HCEC 1CT (cell line): ENCODE measurements at places on chromosomes 3 and 15.
A peak's percentile ranks its signal among the peaks of the same experiment; 100 is the strongest.

DNA sequence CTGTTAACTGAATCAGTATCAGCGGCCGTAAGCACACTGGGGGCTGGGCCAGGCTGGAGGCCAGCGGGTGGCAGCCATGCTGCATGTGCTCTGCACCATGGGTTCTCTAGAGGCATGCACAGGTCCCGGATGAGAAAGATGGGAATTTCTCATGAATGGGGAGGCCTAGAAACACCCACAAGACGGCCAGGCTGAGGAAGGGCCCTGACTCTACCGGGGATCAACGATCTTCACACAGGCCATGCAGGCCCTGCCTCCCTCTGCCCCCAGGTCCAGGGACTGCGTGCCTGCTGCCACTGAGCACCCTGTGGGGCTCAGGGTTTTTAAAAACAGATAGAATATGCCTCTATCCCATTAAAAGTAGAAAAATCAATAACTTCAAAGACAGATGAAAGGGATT, 32.7 kb downstream of the SLC41A3 start:
- no peak for DNase-seq

DNA sequence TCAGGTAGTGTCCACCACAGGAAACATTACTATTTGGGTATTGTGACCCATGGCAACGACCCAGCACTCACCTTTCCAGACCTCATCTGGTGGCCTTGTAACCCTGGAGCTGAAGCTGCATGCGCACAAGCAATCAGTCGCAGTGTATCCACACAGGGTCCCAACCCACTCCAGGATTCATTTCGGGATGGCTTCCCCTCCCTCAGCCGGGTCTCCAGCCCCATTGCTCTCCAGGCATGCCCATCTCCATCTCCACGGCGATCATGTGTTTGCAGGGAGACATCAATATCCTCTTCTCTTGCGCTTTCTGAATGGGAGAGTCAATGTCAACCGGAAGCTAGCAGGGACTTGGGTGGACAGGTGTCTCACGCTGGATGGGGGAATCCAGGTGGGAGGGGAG, 35.2 kb downstream of the GOLGA6L2 start:
- no peak for DNase-seq

DNA sequence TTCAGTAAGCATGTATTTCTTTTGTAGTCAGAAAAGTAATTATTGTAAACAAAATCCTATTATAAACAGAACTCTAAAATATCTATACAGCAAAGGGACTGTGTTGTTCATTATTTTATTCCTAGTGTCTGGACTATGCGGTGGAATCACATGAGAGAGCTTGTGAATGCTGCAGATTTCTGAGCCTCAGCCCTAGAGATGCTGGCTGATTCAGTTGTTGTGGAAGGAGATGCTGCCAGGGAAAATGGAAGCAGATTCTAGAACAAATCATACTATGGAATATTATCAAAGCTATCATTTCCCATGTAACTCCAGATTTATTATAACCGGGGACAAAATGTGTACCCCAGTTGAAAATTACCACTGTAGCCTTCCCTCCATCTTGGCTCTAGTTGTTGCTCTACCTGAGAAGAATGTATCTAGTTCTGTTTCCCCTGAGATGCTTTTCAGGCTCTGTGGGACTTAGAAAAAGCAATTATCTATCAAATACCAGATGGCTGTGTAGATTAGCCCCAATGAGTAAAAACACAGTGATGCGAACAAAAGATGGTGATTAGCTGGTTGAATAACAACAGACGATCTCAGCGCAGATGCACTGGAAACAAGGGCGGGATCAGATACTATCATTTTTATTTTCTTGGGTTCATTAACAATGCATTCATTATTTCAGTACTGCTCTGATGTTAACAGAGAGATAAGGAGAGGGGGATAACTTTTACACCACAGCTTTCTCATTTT, 131.3 kb downstream of the TMEM108 start:
- no peak for DNase-seq

DNA sequence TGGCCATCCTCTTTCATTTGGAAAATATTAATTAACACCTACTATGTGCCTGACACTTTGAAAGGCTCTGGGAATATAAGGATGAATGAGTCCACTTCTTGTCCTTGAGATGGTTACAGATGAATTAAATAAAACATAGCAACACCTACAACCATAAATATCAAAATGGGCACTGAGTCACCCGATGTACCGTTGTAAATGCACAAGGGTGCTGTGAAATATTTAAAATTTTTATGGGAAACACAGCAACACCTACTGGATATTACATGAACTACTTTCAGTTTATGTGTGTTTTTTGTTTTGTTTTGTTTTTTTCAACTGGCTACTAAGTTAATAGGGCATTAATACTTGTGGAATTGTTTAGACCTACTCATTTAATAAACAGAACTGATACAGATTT, 239.0 kb upstream of the NAALADL2 start:
- peak; percentile 46 for DNase-seq

- no peak for DNase-seq
Observed at GRCh38 chr15:52787123-52787503, 3.0 kb downstream of the ONECUT1 start.
